GF-D8 (cell line): ENCODE measurements at places on chromosomes 4 and X.

DNA sequence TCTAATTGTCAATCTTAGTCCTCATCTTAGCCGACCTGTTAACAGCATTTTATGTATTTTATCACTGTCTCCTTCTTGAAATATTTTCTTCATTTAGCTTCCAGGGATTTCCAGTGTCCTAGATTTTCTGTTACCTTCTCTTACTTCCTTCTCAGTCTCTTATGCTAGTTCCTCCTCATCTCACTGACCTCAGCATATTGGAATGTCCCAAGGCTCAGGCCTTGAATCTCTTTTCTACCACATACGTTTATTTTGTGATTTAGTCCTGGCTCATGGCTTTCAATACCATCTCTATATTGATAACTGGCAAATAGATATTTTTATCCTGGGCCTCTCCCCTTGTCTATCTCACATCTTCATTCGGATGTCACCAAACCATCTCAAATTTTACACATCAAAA lies 61.1 kb downstream of the IQCM start:
- no peak for DNase-seq

DNA sequence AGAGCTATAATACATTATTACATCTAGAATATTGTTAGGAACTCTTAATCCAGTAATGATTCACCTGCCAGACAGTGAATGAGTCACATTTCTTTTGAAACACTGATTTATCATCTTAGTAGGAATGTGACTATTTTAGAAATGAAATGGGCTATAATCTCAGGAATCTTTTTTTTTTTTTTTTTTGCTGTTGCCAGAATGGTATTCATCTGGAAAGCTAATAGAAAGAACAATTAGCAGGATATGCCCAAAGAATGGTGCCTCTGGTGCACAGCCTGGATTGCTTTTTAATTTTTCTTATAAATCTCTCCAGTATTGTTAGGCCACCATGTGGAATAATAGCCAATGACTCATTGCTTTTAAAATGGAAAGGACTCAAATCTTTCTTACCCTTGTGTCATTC lies 181.1 kb upstream of the SMIM31 start:
- DNase-seq: no peak

GRCh38 chrX:9466736-9467135 lies 1.9 kb downstream of the TBL1X start:
- no peak for DNase-seq

GRCh38 chr4:71540749-71541269 lies 202.0 kb downstream of the SLC4A4 start:
- DNase-seq: no peak

GRCh38 chr4:154399259-154399974 lies 92.2 kb downstream of the DCHS2 start:
- no peak for DNase-seq

DNA sequence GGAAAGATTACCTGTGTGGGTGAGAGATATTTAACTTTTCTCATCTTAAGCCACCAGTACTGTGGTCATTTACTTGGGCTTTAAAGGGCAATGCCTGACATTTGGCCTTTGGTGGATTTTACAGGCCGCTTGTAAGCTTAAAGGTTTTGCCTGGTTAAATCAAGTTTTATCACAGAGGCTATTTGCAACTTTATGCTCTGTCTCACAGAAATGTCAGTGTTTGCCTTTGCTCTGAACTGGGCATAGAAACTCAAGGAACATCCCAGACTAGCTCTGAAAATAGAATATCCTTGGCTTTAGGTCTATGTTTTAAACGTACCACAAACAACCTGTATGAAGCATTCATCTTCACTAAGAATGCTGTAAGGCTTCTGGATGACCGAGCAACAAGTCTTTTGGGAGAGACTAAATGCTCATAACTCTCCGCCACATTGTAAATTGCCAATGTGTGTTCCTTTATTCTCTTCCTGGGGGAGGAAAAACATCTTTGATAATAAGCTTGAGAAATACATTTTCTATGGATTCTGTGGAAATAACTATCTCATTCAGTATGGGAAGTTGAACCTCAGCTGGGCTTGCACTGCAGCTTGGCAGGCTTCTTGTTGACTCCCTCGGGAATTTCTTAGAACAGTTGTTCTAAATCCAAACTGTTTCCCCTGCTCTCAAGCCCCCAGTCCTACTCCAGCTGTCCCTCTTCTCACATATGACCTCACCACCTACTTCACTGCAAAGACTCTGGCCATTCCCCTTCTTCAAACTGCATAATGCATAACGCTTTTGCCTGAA lies 105.8 kb upstream of the WDR44 start:
- DNase-seq: no peak

DNA sequence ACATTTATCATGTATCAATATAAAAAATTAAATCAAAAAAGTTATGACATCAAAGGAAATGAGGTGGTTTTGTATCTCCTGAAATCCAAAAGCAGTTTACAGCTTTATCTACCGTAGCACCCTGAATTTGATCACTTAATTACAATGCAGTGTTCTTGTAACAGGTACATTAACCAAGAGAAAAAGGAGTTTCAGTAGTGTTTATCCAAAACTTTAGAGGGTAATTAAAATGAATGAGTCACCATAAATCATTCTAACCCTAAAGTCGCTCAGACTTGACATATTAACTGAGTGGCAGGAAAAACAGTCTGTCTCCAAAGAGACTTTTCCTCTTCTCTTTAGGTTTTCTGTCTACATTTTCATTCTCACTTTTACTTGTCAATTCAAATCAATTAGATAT lies 907.6 kb upstream of the EPHA5 start:
- DNase-seq: no peak
